Activated T-cell treated with anti-CD3 and anti-CD28 coated beads, Interleukin-2, amount 50 U/mL, for 4 hours (primary cell): ENCODE measurements at places on chromosomes 3 and 15. TPM values are rescaled to one million over a fixed set of nuclear protein-coding genes. Genes with fewer than 3 reads are reported as not detected.

DNA sequence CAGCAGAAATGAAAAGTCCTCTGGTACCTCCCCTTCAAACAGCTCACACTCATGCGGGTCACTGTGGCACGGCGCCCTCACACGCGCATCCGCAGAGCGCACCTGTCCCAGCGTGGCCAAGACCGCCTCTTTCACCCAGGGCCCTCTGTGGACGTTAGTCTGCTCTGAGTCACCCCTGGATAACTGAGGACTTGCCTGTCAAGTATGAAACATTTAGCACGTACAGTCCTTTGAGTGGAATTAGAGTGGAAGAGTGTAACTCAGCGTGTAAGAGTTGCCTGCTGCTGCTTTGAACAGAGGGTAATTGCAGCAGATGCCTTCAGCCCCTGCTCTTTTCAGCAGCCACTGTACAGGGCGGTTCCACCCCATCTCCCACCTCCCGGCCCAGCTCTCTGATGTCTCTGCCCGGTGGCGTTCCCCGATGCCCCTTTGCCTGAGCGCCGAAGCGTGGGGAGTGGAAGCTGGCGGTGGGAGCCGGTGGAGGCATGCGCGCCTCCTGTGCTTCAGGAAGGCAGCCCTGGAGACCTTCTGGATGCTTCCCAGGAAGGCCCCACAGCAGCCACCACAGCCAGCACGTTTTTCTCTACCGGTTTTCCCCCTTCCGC is 23.0 kb downstream of the CPN2 start:
- no peak for DNase-seq

DNA sequence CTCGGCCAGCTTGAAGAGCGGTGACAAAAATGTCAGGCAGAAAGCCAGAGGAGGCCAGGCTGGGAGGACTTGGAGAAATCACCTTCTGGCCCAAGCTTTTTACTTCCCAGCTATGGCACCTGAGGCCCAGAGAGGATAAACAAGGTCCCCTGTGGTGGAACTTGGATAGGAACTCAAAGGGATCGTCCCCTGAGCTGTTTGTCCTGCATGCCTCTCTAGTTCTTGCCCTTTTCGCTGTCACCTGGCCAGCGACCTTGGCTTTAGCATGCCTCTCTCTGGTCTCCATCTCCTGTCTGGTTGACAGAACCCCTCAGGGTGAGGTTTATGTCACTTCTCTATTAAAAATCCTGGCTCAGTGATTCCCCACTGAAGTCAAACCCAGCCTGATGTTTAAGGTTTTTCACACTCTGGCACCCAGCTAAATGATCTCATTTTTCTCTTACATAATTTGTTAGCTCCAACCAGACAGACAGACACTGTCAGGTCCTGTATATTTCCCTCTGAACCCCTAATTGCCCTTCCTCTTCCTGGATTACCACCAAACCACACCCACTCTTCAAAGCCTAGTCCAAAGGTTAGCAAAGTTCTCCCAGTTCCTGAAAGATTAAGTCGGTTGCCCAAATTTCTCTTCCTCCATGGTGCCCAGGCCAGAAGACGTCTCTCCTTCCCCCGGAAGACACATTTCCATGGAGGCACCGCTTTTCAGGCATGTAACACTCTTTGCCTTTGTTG is 169.1 kb downstream of the FAM43A start:
- no peak for DNase-seq

CHRD gene
- 0.33 TPM for total RNA-seq

DNA sequence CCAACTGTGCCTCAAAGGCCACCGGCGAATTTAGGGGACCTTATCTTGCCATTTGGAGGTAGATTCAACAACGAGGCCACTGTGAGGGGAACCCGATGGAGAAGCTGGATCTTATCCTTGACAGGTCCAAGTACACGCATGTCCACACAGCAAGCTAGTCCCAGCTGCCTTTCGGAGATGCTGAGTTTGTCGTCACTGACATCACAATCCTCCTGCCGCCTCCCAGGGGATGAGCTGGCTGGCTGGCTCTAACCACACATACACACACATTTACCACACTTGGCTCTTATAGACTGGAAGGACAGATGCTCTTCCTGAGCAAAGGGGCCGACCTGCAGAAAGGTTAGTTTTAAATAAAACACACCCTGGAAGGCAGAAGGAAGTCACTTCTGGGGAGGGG is 176.3 kb downstream of the STT3B start:
- no peak for DNase-seq

LRTM1 gene
- total RNA-seq, result not detected

CPLX3 gene
- not detected for total RNA-seq

DNA sequence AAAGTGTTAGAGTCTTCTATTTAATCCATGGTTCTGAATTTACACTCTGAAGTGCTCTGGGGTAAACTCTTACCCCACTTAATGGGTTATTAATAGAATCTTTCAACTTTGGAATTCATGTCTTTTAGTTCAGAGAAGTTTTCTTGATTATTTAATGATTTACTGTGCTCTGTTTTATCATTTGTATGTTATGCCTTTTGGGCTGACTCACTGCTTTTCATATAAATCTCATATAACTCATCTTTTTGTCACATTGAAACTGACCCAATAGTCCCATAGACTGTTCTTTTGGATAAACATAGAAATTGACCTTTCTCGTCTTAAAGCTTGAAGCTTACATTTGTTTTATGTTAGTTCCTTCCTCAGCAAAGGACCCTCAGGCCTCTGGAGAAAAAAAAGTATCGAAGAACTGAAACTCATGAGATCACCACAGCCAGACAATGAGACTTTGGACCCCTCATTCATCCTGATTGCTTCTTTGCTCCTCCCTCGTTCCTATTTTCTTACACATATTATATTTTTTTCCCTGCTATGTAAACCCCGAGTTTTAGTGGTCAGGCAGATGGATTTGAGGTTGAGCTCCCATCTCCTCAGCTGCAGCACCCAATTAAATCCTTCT is 229.1 kb upstream of the CBLB start:
- DNase-seq, result no peak

DNA sequence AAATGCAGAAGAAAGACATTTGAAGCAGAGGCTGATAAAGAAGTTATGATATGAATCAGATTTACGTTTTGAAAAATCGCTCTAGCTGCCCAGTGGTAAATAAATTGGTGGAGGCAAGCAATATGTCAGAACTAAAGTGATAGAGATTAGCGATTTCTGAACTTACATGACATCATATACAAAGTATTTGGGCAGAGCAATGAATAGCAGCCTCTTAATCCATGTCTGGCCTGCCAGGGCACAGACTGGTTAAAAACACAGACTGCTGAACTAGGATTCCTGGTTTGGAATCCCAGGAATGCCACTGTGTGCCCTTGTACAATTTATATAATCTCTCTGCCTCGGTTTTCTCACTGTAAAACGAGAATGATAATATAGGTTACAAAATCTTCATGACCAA is 243.1 kb upstream of the SETMAR start:
- no peak for DNase-seq

EPHB1 gene
- total RNA-seq, result 0.68 TPM

DNA sequence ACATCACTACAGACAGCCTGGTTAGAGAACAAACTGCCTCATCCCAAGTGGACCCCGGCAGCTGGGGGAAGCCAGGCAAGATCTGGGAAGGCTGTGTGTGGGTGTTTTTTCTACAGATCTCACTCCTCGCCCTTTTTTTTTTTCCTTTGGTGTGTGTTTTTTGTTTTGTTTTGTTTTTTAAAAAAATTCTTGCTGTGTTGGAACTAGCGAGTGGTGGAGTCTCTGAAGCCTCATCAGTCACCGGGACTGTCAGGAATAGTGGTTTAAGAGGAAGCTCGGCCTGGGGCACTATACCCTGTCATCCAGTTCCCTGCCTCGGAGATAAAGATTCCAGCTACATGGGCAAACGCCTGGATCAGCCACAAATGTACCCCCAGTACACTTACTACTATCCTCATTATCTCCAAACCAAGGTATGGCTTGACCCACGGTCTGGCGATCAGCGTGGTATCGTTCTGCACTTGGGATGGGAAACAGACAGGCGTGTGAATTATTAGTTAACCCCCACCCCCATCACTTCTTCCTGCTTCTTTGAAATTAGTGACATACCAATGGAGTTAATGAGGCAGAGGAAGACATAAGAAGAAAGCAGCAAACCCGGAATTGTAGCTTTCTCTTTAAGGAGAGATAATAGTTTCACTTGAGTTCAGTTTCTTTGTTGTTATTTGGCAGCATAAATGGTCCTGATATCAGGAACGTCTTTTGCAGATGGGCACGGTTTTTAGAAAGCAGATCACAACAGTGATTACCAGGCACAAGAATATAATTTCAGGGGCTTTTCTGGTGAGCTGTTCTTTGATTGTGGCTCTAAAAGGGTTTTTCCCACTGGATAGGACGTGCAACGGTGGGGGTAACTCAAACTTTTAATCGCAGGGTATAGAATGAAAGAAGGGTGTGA is 722 bp downstream of the RBMS3 start:
- DNase-seq, result no peak

MAGI1 gene
- total RNA-seq, result 0.45 TPM
